Right lung (tissue), 10 donors: ENCODE measurements at places on chromosomes 7 and 10. TPM values are rescaled to one million over a fixed set of nuclear protein-coding genes. Genes with fewer than 3 reads are reported as not detected.

The CLIP2 gene
- 29.5 TPM for polyA plus RNA-seq

DNA sequence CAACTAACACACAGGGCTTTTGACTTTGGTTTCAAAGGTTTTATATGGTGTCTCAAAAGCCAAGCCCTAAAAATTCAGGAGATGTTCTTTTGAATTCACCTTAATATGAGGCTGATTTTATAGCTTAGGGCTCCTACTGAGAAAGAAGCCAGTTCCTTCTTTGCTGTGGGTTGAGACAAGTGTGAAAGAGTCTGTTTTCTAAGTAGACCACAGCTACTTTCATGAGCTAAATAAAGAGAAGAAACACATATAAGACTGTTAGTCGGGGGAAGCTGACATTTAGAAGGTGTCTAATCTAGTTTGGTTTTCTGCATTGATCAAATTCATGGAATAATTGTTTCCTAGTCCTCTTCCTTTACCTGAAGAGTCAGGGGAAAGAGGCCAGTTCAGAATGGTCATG lies 332.1 kb upstream of the CELF2 start:
- DNase-seq = no peak

- DNase-seq = no peak
These were observed 8.2 kb downstream of the LFNG start for GRCh38 chr7:2527505-2528467.

GRCh38 chr7:114343949-114344708 lies 70.5 kb upstream of the FOXP2 start:
- DNase-seq = no peak

DNA sequence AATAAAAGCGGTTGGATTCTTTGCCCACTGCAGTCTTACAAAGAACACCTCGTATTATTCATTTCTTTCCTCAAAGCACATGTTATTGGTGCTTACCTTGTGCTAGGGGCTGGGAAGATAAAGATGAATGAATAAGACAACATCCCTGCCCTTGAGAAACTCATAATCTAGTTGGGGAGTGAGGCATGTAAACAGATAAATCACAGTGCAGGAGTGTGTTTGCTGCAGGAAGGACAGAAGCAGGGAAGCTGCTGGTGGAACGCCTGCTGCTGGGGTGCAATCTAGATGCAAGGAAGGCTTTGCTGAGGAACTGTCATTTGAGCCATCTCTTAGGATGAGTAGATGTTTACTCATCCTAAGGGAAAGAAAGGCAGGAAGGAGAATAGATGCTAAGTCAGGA lies 135.6 kb downstream of the TMEM178B start:
- no peak for DNase-seq

The CYP26C1 gene
- 0.05 TPM for polyA plus RNA-seq

GRCh38 chr10:75405598-75406461 lies 4.3 kb upstream of the ZNF503 start:
- no peak for DNase-seq

The GAD2 gene
- polyA plus RNA-seq = not detected

GRCh38 chr10:11177926-11178471 lies 160.3 kb downstream of the CELF2 start:
- DNase-seq = no peak

DNA sequence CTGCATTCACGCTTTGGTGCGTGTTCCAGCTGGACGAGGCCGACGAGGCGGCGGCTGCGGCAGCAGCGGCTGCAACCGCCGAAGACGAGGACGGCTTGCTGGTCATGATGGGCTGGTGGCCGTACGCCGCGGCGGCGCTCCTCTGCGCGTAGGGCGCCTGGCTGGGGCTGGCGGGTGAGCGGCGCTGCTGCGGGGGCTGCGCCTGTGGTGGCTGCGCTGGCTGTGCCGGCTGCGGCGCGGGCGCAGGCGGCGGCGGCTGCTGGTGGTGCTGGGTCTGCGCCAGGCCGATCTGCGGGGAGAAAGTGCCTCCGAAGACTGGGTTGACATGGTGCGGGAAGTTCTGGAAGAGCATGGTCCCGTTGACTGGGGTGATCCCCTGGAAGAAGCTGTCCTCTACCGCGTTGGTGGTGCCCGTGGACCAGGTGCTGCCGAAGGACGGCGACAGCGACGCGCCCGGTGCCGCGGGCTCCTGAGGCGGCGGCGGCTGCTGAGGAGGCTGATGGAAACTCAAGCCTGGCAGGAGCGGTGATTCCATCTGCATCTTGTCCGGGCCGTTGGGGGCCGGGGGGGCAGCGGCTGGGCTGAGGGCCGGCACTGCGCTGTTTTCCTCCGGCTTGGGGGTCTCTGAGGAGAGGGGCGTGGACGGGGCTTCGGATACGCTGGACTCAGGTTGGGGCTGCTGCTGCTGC lies 51.1 kb downstream of the CPEB3 start:
- peak; percentile 36 for DNase-seq

The PDZD7 gene
- polyA plus RNA-seq = 0.69 TPM

DNA sequence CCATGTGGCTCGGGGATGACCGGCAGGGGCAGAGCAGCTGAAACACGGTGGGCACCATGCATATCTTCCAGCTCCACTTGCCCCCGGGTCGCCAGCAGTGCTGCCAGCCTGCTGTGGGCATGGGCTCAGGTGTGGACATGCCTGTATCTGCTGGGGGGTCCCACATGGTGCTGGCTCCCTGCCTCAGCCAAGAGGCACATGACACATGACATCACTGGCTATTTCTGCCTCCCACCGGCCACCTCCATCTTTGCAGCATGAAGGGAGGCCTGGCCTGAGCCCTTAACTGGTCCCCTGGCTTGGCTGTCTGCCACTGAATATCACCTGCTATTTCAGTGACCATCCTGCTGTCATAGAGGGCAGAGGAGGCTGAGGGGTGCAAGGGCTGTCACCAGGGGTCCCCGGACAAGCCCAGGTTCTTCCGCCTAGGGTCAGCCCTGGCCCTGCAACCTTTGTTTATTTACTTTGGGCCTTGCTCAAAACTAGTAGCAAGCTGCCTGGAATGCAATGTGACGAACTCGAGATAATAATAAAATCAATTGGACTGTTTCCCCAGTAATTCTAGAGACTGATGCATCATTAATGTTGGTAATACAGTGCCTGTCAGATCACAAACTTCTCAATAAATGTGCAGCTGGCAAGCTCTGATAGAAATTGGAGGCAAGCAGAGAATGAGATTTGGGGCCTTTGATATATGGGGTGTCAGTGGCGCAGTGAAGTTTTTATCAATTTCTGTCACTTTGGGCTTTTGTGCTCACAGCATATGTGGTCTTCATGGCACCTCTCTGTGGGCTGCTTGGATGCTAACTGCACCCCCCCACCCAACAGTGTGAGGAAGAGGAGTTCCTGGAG lies 28.5 kb downstream of the ZMIZ1 start:
- no peak for DNase-seq

The CCSER2 gene
- 39.4 TPM for polyA plus RNA-seq

GRCh38 chr7:104548861-104549260 lies 220.5 kb downstream of the LHFPL3 start:
- DNase-seq = no peak

The STN1 gene
- polyA plus RNA-seq = 25.2 TPM

- no peak for DNase-seq
These were observed 312.1 kb downstream of the SKIDA1 start for GRCh38 chr10:21213381-21213780.

GRCh38 chr10:17041626-17042520 lies 87.7 kb downstream of the CUBN start:
- no peak for DNase-seq

DNA sequence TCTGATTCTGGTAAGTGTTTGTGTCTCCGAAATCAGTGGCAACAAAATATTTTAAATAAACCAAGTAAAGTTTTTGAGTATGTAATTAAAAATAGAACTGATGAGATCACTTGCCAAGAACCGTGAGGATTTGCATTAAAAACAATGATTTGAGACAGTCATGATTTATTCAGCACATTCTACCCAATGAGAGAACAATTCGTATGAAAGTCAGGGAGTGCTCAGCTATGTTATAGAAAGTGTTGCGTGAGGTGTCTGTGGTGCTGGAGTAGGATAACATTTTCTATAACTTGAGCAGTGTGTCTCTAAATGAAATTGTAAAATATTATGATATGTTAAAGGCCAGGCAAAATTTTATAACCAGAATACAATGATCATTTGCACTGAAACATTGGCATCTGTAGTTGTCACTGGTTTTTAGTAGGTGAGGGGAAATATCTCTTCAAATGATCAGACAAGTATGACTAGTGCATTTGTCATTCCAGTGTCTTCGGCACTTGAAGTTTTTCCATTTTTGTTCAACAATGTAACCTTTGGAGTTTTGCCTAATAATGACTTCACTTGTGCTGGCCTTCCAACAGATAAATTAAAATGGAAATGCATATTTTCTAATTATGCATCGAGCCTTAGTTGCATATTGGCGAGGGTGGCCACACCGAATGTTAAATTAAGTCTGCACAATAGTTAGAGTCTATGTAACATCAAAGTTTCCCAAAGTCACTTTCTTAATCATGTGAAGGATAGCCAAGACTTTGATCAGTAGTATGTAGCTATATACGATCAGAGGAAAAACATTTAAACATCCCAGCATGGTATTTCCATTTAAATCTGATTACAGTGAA lies 335.9 kb downstream of the GFRA1 start:
- DNase-seq = no peak

DNA sequence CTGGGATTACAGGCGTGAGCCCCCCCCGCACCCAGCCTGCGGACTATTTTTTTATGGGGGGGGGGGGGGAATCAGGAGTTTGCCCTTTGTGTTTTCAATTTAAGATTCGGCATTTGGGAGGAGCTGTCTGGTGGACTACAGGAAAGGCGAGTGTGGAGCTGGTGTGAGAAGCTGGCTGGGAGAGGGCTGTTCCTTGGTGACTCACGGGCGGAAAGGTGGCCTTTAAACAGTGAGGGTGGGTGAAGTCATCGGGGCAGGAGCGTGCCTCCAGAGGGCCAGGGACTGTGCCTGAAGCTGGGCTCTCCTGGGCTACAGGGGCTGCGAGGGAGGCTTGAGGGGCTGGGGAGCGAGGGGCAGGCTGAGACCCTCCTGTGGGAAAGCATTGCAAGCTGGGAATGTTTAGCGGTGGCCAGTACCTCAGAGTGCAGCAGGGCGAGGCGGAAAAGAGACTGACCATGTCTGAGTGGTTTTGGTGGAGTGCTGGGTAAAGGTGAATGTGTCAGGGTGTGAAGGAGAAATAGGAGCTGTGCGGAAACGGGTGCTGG lies 39.7 kb upstream of the ZNF32 start:
- no peak for DNase-seq

The OR6V1 gene
- not detected for polyA plus RNA-seq

The CALU gene
- polyA plus RNA-seq = 217 TPM

GRCh38 chr10:130757271-130757670 lies 554.2 kb downstream of the TCERG1L start:
- no peak for DNase-seq

GRCh38 chr7:95304990-95305389 lies 19.3 kb downstream of the PON1 start:
- no peak for DNase-seq

- DNase-seq = no peak
These were observed 5.8 kb downstream of the KIAA1217 start for GRCh38 chr10:24214762-24215161.

DNA sequence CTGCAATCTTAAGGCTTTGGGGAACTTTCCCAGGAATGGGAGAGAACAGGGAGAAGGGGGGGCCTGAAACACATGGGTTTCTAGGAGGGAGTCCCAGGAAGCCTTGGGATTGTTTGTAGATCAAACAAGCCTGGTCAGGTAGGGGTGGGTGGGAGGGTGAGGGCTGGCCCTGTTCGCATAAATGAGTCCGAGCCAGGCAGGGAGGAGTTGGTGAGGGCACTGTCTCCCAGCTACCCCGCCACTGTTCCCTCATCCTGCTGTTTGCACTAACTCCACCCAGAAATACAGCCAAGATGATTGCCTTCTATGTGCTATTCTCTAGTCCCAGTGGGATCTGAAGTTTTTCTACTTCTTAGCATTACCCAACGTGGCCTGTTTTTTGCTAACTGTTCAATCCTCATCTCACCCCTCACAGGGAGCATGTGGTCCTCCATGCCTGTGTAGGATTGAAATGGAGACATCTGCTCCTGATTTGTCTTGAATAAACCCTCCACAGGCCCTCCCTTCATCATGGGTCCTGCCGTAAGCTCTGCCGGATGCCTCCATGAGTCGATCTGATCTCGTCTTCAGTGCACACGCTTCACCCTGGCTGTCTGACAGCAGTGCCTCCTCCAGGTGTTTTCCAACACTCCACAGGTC lies 257.0 kb downstream of the COBL start:
- no peak for DNase-seq

DNA sequence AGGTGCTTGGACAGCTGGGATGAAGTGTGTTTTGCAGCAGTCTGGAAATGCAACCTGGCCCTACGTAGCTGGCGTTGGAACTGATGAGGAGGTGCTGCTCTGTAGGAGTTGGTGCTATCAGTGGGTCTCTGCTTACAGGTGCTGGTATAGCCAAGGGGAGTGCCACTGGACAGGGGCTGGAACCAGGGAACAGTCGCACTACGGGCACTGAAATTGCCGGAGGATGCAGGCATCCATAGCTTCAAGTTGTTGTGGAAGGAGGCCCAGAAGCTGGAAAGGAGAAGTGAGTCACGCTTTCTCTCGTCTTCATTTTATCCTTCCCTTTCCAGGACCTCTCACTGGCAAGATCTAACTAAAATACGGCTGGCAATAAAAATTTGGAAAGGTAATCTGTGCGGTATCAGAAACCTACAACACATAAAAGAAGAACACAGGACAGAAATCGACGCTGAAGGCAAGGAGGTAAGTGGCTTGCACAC lies 25.8 kb downstream of the MACC1 start:
- no peak for DNase-seq

The FXYD4 gene
- polyA plus RNA-seq = not detected

- DNase-seq = no peak
These were observed 716.7 kb downstream of the CCSER2 start for GRCh38 chr10:85045046-85045445.

The FAM24B gene
- 8.3 TPM for polyA plus RNA-seq

GRCh38 chr7:134375206-134375605 lies 58.5 kb upstream of the SLC35B4 start:
- DNase-seq = no peak

GRCh38 chr7:72298091-72298490 lies 114.0 kb downstream of the CALN1 start:
- DNase-seq = no peak

The ITIH2 gene
- 1.5 TPM for polyA plus RNA-seq

DNA sequence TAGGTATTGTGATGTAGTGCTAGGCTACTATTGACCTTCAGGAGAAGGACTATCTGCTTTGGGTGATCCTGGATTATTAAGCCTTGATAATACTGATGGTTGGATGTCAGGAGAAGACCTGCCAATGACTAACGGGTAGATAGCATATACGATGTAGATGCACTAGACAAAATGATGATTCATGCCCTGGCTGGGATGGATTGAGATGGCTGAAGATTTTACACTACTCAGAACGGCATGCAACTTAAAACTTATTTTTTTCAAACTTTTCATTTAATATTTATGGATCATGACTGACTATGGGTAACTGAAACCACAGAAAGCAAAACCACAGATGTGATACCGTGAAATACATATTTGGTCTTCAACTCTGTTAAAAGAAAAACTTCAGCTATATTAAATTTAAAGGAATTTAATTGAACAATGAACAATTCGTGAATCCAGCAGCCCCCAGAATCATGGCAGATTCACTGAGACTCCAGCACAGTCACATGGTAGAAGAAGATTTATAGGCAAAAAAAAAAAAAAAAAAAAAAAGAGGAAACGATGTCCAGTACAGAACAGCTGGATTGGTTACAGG lies 124.6 kb upstream of the CDK13 start:
- DNase-seq = no peak
